Smooth muscle cell of the umbilical artery (primary cell): ENCODE measurements at places on chromosomes 1 and 21. TPM values are rescaled to one million over a fixed set of nuclear protein-coding genes. Genes with fewer than 3 reads are reported as not detected.

The TMPRSS3 gene
- total RNA-seq: not detected in 2 replicates

The AKR7A2 gene
- total RNA-seq: 55.1 and 64.4 TPM in 2 replicates

The HES3 gene
- not detected in 2 replicates for total RNA-seq

The OLFML3 gene
- total RNA-seq: 120 and 270 TPM in 2 replicates

The RCSD1 gene
- total RNA-seq: not detected in 2 replicates

The IL6R gene
- 0.30 and 1.1 TPM in 2 replicates for total RNA-seq

The SLAMF7 gene
- total RNA-seq: not detected in 2 replicates

The EDN2 gene
- not detected in 2 replicates for total RNA-seq

The OR2T35 gene
- not detected in 2 replicates for total RNA-seq

The NUP210L gene
- under 0.01 and 0.05 TPM in 2 replicates for total RNA-seq

The PRRX1 gene
- 11.0 and 52.9 TPM in 2 replicates for total RNA-seq
